ENCODE measurements at places on chromosomes 7 and 10.
A peak's percentile ranks its signal among the peaks of the same experiment; 100 is the strongest.

DNA sequence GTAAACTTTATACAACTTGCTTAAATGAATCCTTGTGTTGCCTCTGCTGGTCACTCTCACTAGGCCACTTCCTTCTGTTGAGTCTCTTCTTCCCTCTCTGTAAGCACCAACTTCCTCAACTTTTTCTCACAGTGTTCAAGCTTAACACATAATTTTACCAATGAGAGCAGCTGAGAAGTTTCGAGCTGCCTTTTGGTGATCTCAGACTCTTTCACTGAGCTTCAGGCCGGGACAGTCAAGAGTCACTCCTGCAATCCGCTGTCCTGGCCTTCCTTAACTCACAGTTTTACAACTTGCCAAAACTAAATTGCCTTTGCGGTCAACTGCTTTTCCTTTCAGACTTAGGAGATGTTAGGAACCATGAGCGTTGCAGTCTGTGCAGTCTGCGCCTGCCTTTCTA lies 47.4 kb downstream of the PRPF18 start:
- no peak for DNase-seq

- no peak for DNase-seq
These were observed 2.1 kb downstream of the SNX10 start for GRCh38 chr7:26293569-26294308.

GRCh38 chr7:151286148-151286547 lies 37.7 kb upstream of the SMARCD3 start:
- DNase-seq, result no peak

DNA sequence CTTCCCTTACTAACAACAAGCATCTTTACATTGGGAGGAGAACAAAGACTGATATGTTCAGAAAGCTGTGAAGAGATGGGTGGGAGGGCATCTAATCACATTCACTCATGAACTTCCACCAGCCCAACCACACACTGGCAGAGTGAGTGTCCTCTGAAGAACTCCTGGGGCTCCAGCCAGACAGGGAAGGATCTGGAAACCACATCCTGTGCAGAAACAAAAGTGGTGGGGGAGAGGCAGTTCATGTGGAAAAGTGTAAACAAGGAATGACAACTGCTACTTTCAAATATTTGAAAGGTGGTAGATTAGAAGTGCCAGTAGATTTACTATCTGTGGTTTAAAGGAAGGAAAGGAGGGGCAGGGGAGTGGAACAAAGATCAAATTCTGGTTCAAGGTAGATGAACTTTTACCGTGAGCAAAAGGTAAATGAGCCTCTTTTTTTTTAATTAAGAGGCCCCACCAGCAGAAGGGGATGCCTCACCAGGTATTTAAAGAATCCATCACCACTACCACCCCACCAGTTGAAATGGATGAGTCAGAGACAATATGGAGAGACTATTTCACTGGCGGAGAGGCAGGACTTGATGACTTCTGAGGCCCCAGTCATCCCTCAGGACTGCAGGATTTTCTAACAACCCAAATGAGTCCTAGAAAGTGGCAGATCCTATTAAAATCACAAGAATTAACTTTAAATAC lies 34.5 kb downstream of the GOT1 start:
- no peak for DNase-seq

GRCh38 chr10:128254476-128254875 lies 128.3 kb upstream of the MKI67 start:
- DNase-seq, result no peak

DNA sequence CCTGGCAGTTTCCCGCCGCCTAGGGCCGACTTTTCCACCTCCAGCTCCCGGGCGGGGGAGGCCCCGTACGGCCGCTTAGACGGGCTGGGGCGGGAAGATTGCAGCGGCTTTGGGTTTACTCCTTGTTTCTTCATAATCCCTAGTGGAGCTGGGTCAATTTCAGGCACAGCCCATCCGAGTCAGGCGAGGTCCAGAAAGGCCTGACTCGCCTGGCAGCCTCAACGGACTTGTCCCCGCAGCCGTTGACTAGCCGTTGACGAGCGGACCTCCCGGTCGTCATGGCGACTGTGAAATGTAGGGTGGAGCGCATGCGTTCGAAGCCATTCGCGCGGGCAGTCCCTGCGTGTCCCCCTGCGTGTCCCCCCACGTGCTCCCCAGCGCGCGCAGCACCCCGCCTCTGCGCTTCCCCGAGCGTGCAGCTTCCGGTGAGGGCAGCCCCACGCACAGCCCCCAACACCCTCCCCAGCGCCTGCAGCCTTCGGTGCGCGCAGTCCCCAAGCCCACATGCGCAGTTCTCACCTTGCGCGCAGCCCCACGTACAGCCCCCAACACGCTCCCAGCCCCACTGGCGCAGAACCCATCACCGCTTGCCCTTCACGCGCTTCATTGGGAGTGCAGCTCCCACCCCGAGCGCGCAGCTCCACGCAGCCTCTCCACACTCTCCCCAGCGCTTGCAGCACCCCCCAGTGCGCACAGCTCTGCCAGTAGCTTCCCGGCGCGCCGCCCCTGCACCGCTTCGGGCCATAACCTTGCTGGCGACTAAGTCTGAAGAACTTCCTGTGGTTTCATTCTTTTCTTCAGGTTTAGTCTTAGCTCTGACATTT lies 67.8 kb downstream of the TBX20 start:
- peak; percentile 63 for DNase-seq

DNA sequence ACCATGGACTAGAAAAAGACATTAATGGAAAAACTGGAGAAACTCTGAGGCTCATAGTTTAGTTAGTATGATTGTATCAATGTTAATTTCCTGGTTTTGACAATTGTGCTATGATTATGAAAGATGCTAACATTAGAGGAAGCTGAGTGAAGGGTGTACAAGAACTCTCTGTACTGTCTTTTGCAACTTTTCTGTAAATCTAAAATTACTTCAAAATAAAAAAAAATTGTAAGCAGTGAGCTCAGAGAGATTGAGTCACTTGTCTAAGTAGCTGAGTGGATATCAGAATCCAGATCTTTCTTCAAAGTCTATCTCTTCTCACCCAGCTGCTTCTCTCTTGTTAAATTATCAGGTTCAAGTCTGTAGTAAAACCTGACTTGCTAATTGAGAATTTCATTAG lies 181.1 kb downstream of the PLCE1 start:
- DNase-seq, result no peak

DNA sequence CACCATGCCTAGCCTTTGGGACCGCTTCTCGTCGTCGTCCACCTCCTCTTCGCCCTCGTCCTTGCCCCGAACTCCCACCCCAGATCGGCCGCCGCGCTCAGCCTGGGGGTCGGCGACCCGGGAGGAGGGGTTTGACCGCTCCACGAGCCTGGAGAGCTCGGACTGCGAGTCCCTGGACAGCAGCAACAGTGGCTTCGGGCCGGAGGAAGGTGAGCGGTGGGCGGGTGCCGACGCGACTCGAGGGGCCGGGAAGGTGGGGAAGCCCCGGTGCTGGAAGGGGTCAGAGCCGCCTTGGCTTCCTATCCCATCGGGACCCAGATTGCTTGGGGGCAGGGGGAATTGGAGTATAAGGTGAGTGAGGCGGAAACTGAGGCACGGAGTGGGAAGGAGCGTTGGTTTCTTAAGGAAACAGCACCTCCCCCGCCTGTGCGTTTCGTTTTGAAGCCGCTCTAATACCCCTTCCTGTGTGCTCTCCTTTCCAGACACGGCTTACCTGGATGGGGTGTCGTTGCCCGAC lies 547 bp downstream of the DDIT4 start:
- DNase-seq, result no peak

- no peak for DNase-seq
These were observed 760 bp downstream of the THNSL1 start for GRCh38 chr10:25017154-25017590.

GRCh38 chr10:18450298-18450697 lies 201.1 kb downstream of the NSUN6 start:
- no peak for DNase-seq

DNA sequence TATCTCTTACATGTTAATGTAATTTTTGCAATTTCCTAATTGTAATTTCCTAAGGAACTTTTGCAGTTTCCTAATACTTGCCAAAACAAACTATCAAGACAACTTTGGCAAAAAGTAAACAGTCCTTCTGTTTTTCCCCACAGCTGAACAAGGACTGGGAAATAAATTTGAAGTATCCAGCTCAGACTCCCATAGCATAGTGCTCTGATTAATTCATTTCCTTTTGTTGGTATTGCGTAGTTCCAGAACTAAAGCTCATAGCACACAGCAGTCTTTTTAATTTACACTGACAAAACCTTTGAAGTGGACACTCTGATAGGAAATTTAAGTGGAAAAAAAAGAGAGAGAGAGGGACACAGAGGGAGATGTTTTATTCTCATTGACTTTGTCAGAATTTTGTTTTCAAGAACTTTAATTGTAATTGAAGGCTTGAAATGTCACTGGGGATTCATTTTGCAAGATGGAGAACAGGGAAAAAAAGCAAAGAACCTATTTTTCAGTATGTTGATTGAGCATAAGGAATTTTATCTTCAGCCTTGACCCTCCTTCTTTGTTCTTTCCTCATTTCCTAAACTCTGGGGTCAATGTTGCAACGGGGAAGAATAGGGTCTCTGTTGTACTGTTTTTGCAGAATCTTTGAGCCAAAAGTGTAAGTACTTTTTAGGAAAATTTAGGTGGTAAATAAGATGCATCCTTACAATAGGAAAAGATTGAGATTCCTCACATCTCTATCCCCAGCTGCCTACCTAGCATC lies 232.2 kb upstream of the NPSR1 start:
- no peak for DNase-seq

- no peak for DNase-seq
These were observed 612 bp downstream of the SNX8 start for GRCh38 chr7:2313450-2314208.

GRCh38 chr7:81331061-81332018 lies 412.5 kb upstream of the SEMA3C start:
- no peak for DNase-seq

DNA sequence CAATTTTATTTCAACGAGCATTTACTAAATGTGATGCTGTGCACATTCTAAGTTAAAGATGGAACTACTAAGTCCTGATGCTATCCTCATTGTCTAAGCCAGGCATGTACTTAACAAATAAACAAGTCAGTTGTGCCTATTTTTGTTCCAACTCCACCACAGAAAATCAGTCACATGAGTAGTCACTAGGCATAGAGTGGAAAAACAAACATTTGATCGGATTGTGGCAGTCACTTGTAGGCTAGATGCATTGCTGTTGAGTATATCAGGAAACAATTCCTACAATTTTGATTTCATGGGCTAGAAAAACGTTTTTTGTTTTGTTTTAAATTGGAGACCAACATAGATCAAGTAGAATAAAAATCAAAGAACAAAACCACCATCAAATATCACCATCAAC lies 177.6 kb upstream of the SLC25A13 start:
- no peak for DNase-seq

GRCh38 chr7:45574416-45574668 lies 174 bp downstream of the ADCY1 start:
- no peak for DNase-seq

DNA sequence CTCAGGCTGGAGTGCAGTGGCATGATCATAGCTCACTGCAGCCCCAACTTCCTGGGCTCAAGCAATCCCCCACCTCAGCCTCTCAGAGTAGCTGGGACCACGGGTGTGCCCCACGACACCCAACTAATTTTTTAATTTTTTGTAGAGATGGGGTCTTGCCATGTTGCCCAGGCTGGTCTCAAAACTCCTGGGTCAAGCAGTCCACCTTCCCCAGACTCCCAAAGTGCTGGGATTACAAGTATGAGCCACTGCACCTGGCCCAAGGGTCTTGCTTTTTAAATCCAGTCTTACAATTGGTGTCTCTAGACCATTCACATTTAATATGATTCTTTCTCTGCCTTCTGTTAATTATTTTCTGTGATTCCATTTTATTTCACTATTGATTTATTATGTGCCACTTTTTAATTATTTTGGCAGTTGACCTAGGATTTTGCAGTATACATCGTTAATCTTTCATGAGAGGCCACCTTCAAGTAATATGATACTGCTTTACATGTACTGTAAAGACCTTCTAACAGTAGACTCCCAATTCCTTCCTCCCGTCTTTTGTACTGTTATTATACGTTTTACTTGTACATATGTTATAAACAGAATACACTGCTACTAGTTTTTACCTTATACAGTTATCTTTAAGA lies 18.7 kb downstream of the MMP21 start:
- DNase-seq, result no peak

GRCh38 chr7:20796500-20796899 lies 9.8 kb upstream of the SP8 start:
- DNase-seq, result no peak

- no peak for DNase-seq
These were observed 2.6 kb downstream of the TMEM243 start for GRCh38 chr7:87216701-87217508.

DNA sequence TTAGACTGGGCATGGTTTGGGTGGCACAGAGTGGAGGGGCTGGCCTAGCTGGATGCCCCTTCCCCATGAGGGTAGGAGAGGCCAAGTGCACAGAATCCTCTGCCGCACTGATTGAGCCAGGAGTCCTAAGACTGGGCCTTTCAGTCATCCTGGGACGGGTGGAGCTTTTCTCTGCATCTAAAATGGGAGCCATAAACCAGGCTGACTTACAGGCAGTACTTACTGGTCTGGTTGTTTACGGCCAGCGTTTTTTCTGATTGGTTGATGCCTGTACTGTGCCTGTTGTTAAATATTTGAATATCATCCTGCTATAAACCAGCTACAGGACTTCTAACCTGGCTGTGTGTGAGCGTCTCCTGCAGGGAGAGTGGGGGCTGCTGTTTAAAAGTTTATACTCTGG lies 107.8 kb downstream of the CDH23 start:
- no peak for DNase-seq

DNA sequence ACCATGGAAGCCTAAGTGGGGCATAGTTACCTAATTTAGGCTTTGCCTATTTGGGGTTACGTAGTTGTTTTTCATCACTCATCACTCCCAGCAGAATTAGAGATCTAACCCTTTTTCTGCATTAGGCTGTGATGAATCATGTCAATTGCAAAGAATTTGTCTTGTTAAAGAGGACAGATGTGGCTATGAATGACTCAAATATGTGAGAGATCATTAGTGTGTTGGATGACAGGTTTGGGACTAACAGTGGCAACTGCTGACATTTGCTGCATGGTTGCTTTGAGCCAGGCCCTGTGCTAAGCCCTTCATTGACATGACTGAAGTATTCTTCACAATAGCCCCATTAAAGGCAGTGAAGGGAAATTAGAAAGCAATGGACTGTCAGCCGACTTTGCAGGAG lies 83.4 kb upstream of the BMPER start:
- DNase-seq, result no peak

GRCh38 chr7:135600226-135600625 lies 42.5 kb downstream of the NUP205 start:
- no peak for DNase-seq

DNA sequence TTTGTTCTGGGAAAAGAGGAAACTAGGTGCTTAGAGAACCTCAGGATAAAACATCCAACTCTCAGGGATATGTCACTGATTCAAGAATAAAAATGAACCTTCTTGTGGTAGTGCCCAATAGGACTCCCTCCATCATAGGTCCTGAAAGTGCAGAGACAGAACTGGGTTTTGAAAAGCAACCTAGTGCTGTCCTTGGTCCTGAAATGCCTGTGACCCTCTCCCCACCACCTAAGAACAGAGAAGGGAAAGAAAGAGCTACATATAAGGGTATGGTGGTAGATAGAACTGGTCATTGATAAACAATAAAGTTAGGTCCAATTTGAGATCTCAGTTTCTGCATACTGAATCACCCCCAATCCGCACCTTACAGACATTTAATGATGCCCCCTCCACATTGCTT lies 953.3 kb downstream of the XPNPEP1 start:
- DNase-seq, result no peak

GRCh38 chr7:28070297-28071055 lies 110.1 kb downstream of the JAZF1 start:
- DNase-seq, result peak; percentile 19

Measured in NCI-H524 (cell line).